ENCODE measurements at places on chromosomes 11 and 22. TPM values are rescaled to one million over a fixed set of nuclear protein-coding genes. Genes with fewer than 3 reads are reported as not detected.

The TH gene
- not detected for total RNA-seq

The AGBL2 gene
- total RNA-seq: 8.1 TPM

- no peak for DNase-seq
Measured at GRCh38 chr11:115389790-115390189, 114.4 kb downstream of the CADM1 start.

DNA sequence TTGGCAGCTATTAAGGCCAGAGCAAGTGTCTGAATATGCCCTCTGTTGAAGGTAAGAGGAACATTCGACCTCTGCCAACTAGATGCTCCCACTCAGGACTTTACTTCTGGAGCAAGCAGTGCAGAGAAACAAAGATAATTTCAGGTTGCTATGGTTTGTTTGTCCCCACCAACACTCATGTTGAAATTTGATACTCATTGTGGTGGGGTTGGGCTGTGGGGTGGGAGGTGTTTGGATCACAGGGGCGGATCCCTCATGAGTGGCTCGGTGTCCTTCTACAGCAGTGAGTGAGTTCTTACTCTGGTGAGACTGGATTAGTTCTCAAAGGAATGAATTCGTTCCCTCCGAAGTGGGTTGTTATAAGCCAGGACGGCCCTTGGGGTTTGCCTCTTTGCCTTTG is 12.0 kb downstream of the OR8A1 start:
- no peak for DNase-seq

DNA sequence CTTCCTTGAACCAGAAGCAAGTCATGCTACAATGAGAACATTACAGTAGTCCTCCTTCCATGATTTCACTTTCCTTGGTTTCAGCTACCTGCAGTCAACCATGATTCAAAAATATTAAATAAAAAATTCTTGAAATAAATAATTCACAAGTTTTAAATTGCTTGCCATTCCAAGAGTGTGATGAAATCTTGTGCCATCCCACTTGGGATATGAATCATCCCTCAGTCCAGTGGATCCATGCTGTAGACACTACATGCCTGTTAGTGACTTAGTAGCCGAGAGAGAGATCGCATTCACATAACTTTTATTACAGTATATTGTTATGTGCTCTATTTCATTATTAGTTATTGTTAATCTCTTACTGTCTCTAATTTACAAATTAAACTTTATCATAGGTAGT is 6.0 kb downstream of the HOATZ start:
- DNase-seq: no peak

Measured in naive thymus-derived CD4-positive, alpha-beta T cell (primary cell).